SK-N-MC (cell line): ENCODE measurements at places on chromosomes 2 and 18.
A peak's percentile ranks its signal among the peaks of the same experiment; 100 is the strongest.

- no peak for DNase-seq
Observed at GRCh38 chr18:77754475-77755044, 504.9 kb downstream of the GALR1 start.

GRCh38 chr2:52536929-52537460 is 1230.6 kb upstream of the CHAC2 start:
- DNase-seq, result no peak

DNA sequence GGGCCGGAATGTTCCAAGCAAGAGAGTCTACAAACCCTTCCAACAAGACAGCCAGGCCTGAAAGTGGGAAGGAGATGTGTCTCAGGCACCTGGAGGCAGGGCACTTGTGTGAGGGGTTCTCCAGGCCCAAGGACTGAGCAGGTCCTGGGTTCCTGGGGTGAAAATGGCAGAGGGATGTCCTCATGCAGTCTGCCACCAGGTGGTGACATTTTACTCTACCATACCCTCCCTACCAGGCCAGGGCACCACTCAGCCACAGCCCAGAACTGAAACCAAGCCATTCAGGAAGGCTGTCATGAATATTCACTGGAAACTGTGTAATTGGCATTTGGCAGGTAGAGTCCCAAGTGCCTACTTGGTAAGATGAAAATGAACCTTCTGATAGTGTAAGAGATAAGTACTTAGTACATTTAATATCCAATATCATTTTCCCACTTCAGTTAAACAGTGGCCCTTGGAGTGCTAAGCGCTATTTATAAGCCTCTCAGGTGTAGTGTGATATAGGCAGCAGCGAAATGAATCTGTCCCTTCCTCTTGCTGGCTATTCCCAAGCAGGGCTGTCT is 185.1 kb downstream of the MYO5B start:
- DNase-seq, result peak; percentile 2

GRCh38 chr2:194567661-194568017 is 1089.4 kb upstream of the SLC39A10 start:
- no peak for DNase-seq

DNA sequence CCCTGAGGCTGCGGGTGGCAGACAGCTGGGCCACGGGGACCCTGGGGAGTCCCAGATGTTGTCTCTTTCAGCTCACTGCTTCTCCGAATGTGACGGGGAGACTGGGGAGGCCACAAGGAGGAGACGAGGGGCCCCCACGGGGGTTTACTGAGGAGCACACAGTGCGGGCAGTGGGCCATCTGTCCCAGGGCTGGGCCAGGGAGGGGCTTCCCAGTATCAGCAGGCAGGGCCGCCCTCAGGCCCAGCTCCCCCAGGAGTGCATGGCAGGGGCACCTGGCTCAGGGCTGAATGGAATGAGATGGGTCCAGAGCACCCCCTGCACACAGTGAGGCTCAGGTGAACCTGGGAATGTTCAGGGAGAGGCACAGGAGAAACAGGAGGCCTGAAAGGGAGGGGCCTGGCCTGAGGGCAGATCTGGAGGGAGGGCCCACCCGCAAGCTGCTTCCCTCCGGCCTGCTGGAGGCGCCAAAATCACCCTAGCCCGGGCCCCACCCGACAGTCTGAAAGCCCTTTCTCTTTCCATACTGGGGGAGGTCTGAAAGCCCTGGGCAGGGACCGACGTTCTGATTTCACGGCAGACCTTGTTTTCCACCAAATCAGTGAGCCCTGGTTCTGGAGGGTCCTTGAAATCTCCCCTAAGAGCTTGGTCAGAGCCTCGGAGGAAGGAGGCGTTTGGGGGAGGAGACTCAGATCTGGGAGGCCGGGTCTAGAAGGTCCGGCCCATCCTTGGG is 35.5 kb upstream of the PTMA start:
- DNase-seq, result no peak

DNA sequence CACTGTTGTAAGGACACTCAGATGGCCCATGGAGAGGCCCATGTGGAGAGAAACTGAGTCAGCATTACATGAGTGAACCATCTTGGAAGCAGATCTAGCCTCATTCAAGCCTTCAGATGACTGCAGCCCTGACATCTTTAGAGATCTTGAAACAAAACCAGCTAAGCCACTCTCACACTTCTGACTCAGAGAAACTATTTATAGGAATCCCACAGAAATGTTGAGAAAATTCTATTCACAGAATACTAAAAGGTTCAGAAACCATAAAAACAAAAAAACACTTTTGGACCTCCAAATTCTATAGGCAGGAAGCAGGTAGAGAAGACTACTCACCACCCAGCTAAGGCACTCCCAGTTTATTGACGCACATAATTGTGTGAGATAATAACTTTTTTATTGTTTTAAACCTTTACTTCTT is 8.7 kb downstream of the TMEM169 start:
- no peak for DNase-seq

GRCh38 chr2:108128249-108128648 is 111.5 kb upstream of the SULT1C3 start:
- DNase-seq, result no peak

DNA sequence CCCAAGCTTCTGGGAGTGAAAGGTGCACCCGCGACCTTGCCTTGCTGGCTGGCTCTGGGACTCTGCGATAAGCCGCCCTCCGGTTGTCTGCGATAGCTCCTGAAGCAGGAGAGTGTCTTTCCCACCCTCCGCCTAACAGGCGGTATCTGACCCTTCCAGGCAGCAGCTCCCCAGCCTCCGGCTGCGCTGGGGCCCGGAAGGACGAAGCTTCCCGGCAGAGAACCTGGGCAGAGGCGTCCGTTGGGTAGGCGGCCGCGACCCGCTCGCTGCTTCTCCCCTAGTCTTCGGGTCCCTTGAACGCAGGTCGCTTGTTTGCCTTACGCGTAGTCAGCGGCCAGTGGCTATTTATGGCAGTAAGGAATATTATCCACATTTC is 446 bp upstream of the RHBDD1 start:
- no peak for DNase-seq

DNA sequence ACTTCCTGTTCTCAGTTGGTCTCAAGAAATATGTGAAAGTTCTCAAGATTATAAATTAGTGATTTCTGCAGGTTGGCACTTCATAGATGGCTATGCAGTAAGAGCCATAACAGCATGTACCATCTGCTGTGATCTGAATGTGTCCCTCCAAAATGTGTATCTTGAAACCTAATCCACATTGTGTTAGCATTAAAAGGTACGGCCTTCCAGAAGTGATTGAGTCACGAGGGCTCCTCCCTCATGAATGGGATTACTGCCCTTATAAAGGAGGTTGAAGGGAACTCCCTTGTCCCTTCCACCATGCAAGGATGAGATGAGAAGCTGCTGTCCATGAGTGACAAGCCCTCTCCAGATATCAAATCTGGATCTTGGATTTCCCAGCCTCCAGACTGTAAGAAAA is 45.0 kb downstream of the METTL4 start:
- no peak for DNase-seq

GRCh38 chr2:181330286-181330685 is 126.9 kb upstream of the ITGA4 start:
- no peak for DNase-seq

DNA sequence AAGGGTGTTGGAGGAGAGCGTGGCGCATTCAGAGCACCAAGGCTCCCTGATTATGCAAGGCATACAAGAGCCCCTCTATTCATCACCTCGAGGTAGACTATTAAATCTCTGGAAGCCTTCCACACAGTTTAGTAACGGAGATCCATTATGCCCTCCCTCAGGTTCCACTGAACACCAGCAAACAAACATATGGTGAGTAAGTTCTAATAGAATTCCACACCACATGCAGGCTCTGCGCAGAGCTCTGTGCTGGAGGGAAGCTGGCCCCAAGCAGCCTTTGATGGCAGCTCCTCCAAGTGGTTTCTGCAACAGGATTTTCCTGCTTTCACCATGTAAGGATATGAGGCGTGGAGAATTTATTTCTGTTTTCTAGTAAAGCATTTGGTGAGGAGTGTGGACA is 238.6 kb downstream of the C1D start:
- no peak for DNase-seq

GRCh38 chr2:204477358-204477950 is 67.8 kb upstream of the PARD3B start:
- DNase-seq, result no peak
